ENCODE measurements at places on chromosomes 6 and 20.
A peak's percentile ranks its signal among the peaks of the same experiment; 100 is the strongest.

DNA sequence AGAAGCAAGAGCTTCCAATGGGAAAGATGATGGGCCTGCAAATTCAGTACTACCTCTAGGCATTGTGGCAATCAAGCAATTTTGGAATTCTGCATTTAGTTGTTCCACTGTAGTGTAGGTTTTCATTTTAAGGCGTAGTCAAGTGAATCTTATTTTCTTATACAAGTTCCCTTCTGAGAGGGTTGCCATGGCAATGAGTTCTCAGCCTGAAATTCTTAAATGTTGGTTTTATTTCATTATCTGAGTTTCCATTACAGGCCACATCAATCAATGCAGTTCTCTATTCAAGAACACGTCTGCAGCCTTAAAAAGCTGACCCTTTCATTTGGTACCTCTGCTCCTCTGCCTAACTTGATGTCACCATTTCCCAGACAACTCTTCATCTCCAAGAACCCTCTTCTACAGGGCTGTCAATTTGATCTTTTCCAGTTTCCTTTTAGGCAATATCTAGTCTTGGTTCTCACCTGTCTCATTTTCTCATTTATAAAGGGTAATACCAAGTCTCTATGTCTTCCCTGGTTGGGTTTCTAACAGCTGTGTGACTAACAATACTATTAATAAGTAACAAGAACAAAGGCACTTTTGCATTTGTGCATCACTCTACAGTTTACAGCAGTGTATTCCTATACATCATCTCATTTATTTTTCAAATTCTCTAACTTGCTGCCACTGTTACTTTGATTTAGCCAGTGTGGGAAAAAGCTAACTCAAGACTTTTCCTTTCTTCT lies 898.2 kb upstream of the FLRT3 start:
- no peak for DNase-seq

GRCh38 chr20:58710481-58711265 lies 18.1 kb downstream of the NPEPL1 start:
- DNase-seq: no peak

GRCh38 chr6:157611406-157611805 lies 211.6 kb upstream of the SNX9 start:
- no peak for DNase-seq

- no peak for DNase-seq
These were observed 50.4 kb downstream of the GNAS-AS1 start for GRCh38 chr20:58800134-58800871.

GRCh38 chr6:15879371-15880261 lies 216.8 kb upstream of the DTNBP1 start:
- no peak for DNase-seq

DNA sequence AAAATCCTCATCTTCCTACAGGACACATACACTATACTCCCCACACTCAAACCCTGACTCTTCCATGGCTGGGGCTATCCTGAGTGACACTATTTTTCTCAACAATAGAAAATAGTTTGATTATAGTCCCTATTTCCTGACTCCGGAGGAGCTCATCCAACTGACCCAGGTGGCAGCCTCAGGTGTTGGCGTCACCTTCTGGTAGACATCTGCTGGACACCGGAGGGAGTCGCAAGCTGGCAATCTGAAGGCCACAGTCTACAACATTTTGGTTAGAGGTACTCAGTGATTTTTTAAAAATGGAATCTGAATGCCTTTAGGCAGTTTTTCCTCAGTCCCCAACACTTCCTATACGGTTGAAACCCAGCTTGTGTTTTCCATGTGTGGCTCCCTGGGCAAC lies 32.2 kb upstream of the OCSTAMP start:
- no peak for DNase-seq

DNA sequence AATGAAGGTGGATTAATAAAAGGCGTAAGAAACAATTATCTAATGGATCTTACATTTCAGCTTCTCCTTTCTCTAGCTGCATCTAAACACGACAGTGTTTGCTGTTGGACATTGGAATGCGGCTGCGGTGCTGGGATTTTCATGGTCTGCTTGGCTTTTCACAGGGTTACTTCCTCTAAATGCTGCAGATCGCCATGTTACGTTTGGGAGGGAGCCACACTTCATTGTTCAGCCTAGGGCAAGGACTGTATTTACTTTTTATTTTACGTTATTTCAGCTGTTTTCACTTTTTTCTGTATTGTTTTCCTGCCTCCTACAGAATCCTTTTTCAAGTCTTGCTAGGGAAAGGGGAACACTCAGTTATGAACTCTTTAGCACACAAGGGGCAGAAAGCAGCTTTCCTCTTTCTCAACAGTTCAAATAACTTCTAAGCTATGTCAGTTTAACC lies 97.9 kb upstream of the MTHFD1L start:
- DNase-seq: no peak

- DNase-seq: no peak
These were observed 23.1 kb downstream of the FBXL4 start for GRCh38 chr6:98924647-98925046.

- no peak for DNase-seq
These were observed 511.9 kb downstream of the KIF16B start for GRCh38 chr20:16061351-16061750.

- DNase-seq: no peak
These were observed 22.6 kb downstream of the MOCS1 start for GRCh38 chr6:39911513-39912125.

- no peak for DNase-seq
These were observed 314.1 kb downstream of the QKI start for GRCh38 chr6:163728442-163729126.

GRCh38 chr6:49264909-49265308 lies 198.1 kb downstream of the MMUT start:
- no peak for DNase-seq

DNA sequence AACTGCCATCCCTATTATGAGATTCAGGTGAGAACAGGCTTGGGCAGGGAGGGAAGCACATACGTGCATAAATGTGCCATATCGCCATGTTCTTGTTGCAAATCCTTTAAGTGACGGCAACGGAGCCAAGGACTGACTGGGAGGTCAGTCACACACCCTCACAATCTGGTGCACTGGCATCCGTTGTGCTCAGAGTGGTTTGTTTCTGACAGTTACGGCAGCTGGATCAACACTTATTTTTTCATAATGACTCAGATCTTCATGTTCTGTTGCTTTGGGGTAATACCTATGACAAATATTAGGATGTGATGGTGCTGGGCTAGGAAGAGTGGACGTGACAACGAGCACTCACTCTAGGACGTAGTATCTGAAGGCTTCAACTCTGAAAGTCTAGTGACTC lies 56.2 kb upstream of the PREP start:
- no peak for DNase-seq

- DNase-seq: no peak
These were observed 37.8 kb upstream of the MARCKS start for GRCh38 chr6:113819169-113819830.

DNA sequence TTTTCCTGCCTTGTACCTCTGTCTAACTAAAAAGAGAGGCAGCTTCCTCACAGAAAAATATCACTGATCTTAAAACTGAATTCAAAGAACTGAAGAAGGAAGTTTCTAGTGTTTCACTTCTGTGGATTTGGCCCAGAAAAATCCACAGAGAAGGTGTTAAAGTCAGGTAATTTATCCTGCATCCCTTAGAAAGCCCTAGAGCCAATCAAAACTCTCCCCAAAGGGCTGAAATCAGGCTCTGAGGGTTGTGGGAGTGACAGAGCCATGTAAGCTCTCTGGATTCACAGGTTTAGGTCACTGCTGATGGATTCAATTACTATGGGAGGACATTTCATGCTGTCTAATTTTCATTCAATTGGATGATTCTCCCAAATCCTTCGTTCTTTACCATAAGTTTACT lies 152.3 kb downstream of the OR2B2 start:
- no peak for DNase-seq

DNA sequence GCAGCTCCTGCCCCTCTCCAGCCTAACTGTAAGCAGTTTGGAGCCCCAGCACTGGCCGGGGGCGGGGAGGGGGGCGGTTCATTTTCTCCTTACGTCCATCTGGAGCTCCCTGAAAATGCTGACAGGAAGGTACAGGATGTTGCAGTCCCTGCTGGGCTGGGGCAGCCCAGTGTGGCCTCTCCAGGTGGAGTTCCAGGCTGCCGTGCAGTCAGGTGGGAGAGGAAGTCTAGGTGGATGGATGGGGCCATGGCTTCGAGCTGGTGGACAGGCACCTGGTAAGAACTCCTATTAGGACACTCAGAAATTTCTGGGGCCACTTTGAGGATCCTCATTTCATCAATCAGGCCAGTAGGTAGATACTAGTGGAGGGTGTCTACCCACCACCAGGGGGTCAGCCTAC lies 295.2 kb downstream of the CDH26 start:
- DNase-seq: no peak

GRCh38 chr6:1347161-1347560 lies 35.3 kb downstream of the FOXQ1 start:
- DNase-seq: no peak

GRCh38 chr20:11305406-11305805 lies 612.3 kb upstream of the BTBD3 start:
- no peak for DNase-seq

- DNase-seq: no peak
These were observed 20.2 kb downstream of the SHLD1 start for GRCh38 chr20:5770231-5770986.

DNA sequence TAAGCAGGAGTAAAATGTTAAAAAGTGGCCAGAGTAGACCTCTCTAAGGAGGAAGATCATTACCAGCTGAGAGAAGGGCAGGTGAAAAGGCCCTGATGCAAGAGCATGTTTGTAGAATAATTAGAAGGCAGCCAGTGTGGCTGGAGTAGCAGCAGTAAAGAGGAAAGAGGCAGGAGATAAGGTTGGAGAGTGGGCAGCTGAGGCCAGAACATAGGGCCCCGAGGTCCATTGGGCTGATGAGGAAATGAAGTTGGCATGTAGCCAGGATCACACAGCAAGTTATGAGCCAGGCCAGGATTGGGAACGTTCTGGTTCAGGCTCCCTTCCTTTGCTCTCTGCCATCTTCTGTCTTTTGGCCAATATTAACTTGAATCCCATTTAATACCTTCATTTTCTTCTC lies 51.6 kb downstream of the RALY start:
- DNase-seq: no peak

DNA sequence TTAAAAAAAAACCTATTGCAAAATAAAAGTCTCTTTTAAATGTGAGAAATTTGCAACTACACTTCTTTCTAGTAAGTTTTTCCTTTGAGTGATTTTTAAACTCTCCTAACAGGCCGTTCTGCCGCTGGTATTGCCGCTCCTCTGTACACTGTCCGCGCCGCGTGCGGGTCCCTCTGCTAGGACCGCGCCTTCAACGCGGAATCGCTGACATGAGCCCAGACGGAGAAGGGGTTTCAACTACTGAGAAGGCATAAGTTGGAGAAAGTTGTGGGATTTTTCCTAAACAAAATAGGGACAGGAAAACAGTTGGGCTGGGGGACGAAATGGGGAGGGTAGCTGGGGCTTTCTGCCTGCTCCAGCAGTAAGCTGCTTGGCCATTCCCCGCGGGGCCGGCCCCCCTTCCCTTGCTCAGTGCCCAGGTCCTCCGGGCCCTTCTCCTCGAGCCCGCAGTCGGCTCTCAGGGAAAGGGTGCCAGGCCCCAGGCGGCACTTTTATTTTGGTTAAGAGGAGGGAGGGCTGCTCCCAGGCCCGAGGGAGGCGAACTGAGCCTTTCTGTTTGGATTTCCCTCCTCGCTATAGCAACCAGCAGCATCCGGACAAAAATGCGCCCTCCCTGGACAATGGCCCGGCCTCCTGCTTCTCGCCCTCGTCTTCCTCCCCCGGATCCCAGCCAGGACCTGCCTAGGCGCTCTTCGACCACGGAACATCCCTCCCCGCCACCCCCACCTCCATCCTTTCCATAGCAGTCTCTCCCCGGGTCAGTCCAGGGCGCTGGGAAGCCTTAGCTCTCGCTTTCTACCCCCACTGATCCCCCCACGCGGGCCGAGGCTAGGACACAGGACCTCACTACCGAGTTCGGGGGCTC lies 6.8 kb upstream of the POU3F2 start:
- no peak for DNase-seq

- no peak for DNase-seq
These were observed 46.0 kb downstream of the SIRPA start for GRCh38 chr20:1941226-1941625.

- DNase-seq: no peak
These were observed 24.4 kb downstream of the RRAGD start for GRCh38 chr6:89387516-89388201.

GRCh38 chr20:46551522-46552381 lies 1.3 kb upstream of the OCSTAMP start:
- DNase-seq: no peak

GRCh38 chr6:16130437-16130891 lies 1.6 kb downstream of the MYLIP start:
- no peak for DNase-seq

- DNase-seq: no peak
These were observed 98.1 kb upstream of the AKAP12 start for GRCh38 chr6:151141685-151142084.

- DNase-seq: no peak
These were observed 39.7 kb downstream of the SLC35D3 start for GRCh38 chr6:136961848-136962247.

DNA sequence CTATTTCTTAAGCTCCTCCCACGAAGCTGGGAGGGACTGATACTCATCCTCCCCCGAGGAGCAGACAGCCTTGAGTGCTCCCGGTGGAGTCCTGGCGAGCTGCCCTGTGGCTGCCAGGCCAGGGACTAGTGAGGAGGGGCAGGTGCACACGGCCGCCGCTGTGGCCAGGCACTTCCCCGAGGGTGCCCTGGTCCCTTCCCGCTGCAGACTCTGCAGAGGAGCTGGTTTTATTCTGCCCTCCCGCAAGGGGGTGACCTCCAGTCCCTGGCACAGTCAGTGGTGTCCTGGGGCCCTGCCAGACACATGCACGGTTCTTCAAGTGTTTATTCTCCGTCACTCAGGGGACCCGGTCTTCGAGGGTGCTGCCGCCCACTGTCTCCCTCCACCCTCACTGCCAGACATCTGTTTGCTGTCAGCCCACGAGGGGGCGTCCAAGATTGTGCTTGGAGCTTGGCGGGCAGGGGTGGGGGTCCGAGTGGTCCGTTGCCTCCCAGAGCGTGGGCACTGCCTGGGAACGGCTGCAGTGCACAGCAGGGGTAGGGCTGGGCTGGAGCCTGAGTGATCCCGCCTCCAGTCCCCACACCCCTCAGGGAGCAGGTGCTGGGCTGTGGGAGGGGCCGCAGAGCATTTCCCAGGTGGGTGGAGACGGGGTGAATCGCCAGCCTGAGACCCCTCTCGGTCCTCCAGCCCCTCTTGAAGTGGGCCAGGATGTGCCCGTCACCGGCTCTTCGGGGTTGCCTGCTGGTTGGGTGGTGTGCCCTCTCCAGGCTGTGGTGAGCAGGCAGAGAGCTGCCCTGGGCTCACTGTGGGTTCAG lies 3.1 kb upstream of the CABLES2 start:
- peak; percentile 77 for DNase-seq

GRCh38 chr6:163173741-163174140 lies 240.8 kb upstream of the QKI start:
- no peak for DNase-seq

DNA sequence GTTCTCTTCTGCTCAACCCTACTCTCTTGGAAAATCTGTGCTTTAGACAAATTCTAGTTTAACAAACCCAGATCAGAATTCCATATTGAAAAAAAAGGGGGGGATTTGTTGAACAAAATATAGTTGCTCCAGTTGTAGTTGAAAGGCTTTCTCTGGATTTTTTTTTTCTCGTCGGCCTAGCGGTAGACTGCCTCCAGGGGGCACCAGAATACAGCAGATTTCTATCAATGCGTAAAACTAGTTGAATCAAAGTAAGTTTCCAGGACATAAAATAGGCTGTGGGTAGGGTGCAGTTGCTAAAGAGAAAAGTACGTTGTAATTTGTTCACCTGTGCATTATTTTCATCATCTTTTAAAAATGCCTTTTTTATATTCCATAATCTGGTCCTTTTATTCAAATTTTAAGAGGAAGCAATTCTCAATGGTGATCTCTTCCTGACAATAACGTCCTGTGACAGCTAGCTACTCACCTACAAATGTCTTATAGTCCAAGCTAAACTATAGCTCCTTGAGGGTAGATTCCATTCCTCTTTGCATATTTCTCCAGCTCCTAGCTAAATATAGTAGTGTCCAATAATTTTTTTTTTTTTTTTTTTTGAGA lies 105.4 kb downstream of the PERP start:
- DNase-seq: no peak
